ENCODE measurements at places on chromosomes 12 and 14.

- DNase-seq, result no peak
These were observed 13.5 kb downstream of the TBPL2 start for GRCh38 chr14:55426891-55427290.

DNA sequence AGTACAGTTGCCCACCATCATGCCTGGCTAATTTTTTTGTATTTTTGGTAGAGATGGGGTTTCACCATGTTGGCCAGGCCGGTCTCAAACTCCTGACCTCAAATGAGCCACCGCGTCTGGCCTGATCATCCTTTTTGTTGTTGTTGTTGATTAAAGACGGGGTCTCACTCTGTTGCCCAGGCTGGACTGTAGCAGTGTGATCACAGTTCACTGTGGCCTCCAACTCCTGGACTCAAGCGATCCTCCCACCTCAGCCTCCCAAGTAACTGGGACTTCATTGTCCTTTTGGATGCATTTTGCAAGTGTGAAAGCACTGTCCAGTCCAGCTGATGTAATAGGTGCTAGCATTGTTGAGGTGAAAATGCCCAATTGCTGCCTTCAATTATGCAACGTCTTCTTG lies 27.1 kb upstream of the ATXN2 start:
- DNase-seq, result no peak

GRCh38 chr14:69500096-69500495 lies 15.6 kb downstream of the PLEKHD1 start:
- no peak for DNase-seq

GRCh38 chr14:100168506-100168905 lies 9.1 kb upstream of the DEGS2 start:
- DNase-seq, result no peak

DNA sequence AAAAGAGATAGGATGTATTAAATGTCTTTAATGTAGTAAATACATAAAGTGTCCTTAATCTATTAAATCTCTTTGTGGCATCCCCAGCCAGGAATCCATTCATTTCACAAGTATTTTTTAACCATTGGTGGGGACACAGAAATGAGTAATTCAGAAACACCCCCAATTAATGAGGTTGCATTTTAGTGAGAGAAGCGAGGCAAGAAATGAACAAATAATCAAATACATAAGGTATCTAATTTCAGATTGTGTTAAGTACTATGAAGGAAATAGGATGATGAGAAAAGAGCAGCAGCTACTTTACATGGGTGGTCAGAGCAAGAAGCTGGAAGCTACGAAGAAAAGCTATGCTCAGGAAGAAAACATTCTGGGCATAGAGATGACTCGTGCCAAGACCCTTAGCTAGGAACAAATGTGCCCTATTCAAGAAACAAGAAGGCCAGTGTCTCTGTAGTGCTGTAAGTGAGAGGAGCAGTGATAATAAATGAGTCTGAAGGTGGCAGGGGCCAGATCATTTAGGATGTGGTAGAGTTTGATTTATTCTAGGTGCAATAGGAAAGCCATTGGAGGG lies 60.5 kb upstream of the IGF1 start:
- DNase-seq, result no peak

DNA sequence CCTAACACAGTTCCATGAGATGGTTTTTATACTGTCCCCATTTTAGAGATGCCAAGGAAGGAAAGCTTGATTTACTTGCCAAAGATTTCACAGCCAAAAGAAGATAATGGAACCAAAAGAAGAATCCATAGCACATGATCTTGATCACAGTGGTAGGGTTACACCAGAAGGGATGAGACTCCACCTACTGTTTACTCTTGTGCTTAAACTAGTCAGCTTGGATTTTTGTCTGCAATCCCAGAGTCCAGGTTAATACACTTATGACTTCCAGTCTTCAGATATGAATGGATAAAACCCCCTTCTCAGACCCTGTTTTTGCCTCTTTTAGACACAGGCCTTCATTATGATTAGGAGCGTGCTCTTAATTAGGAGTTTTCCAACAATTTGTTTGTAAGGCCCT lies 454.2 kb downstream of the AEBP2 start:
- DNase-seq, result no peak

DNA sequence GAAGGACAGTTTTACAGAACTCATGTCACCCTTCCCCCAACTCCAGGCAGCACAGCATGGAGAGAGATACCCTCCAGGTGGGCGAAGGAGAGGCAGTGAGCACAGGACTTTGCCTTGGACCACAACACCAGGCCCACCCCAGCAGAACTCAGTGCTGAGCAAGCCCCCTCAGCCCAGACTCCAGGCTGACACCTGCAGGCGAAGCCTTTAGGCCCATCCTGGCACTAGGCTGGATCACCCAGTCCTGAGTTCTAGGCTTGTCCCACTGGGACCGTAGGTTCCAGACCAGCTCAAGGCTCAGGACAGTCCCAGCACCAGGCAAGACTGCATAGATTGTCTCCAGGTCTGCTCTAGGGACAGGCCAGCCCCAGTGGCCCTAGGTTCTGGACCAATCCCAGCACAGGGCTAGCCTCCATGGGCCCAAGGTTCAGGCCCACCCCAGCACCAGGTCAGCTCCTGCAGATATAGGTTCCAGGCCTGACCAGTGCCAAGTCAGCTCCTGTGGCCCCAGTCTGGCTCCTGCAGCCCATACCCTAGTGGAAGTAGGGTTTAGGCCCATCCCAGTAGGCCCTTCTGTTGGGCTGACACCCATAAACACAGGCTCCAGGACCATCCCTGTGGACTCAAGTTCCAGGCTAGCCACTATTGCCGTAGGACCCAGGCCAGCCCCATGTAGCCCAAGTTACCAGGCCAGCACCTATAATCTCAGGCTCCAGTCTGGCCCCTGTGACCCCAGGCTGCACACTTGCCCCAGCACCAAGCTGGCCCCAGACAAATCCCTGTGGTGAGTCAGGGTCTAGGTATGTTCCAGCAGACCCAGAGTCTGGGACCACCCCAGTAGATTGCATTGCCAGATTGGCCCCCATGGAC lies 9.4 kb downstream of the WASHC3 start:
- no peak for DNase-seq

GRCh38 chr12:128729628-128730121 lies 94.1 kb downstream of the SLC15A4 start:
- no peak for DNase-seq

GRCh38 chr14:84527706-84528105 lies 1002.2 kb upstream of the FLRT2 start:
- no peak for DNase-seq

- DNase-seq, result no peak
These were observed 19.2 kb downstream of the LUM start for GRCh38 chr12:91091916-91092715.

GRCh38 chr12:125029761-125030358 lies 35.4 kb upstream of the AACS start:
- DNase-seq, result no peak

- no peak for DNase-seq
These were observed 1.3 kb downstream of the KSR2 start for GRCh38 chr12:117967512-117967911.

GRCh38 chr14:24790196-24790595 lies 156.2 kb upstream of the GZMB start:
- no peak for DNase-seq

DNA sequence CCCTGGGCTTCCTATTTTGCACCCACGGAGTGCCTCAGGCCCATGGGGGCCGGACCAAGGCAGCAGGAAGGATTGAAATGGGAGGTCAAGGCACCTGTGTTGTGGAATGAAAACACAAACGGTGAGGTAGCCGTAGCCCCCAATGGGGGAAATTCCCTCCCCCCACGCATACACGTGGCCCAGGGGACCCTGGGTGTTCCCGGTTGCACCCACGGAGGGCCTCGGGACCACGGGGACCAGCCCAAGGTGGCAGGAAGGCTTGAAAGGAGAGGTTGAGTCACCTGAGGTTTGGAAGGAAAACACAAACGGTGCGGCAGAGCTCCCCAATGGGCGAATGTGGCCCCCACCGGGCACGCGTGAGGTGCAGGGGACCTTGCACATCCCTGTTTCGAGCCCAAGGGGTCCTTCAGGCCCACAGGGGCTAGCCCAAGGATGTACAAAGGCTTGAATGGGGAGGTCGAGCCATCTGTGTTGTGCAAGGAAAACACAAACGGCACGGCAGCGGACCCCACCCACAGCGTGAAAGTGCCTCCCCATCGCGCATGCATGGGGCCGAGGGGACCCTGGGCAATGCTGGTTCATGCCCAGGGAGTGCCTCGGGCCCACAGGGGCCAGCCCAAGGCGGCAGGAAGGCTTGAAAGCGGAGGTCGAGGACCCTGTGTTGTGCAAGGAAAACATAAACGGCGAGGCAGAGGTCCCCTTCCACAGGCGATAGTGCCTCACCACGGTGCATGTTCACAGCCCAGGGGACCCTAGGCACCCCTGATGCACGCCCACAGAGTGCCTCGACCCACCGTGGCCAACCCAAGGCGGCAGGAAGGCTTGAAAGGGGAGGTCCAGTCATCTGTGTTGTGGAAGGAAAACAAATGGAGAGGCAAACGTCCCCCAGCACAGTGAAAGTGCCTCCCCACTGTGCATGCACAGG lies 376.7 kb downstream of the ALG10 start:
- DNase-seq, result no peak
